Gastrocnemius medialis (tissue), 4 donors: ENCODE measurements at places on chromosomes 2 and 18. TPM values are rescaled to one million over a fixed set of nuclear protein-coding genes. Genes with fewer than 3 reads are reported as not detected.

The FARSB gene
- 33.5 TPM for total RNA-seq

DNA sequence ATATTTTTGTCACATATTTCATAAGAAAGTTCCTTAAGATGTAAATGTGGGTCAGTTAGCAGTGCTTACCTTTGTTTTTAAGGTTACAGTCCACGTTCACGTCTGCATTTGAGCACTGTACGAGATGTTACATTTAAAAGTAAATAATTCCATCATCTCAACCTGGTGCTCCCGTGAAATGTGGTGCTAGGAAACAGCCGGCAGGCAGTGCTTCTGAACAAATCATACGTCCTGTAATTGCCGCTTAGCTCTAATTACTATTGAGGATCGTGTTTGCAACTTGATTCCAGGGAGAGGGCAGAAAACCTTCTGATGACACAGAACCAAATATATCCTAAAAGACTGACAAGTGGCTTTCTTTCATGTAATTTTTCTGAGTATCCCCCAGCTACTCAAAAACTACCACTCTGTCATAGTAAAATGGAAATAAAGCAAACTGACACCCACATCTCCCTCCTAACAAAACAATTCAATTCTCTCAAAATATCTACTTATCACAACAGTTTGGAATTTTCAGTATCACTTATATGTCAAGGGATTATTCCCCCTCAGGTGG, 297.8 kb upstream of the SESTD1 start:
- peaks cover 13% of the 10 kb centered on the region for H3K4me1 ChIP-seq
- no peaks in the 10 kb centered on the region for H3K27me3 ChIP-seq
- no peaks in the 10 kb centered on the region for H3K36me3 ChIP-seq
- H3K4me3 ChIP-seq = peak overlapping the region; percentile 35
- DNase-seq = peak; percentile 38

DNA sequence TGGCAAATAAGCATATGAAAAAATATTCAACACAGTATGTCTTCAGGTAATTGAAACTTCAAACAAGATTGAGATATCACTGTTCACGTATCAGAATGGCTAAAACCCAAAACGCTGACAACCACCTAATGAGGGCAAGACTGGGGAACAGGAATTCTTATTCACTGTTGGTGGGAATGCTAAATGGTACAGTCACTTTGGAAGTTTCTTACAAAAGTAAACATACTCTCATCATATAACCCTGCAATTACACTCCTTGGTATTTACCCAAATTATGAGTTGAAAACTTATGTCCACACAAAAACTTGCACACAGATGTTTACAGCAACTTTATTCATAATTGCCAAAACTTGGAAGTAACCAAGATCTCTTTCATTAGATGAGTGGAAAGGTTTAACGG, 30.1 kb downstream of the BUB1 start:
- DNase-seq = no peak
- H3K27ac ChIP-seq = no peak overlapping the region
- H3K27me3 ChIP-seq = no peaks in the 10 kb centered on the region
- H3K36me3 ChIP-seq = no peaks in the 10 kb centered on the region
- H3K4me1 ChIP-seq = no peaks in the 10 kb centered on the region
- H3K4me3 ChIP-seq = no peak overlapping the region

GRCh38 chr2:231001921-231002320, 6.0 kb downstream of the SPATA3 start:
- H3K36me3 ChIP-seq = no peaks in the 10 kb centered on the region
- peaks cover 8% of the 10 kb centered on the region for H3K27me3 ChIP-seq
- DNase-seq = no peak
- H3K4me3 ChIP-seq = no peak overlapping the region
- H3K27ac ChIP-seq = no peak overlapping the region

DNA sequence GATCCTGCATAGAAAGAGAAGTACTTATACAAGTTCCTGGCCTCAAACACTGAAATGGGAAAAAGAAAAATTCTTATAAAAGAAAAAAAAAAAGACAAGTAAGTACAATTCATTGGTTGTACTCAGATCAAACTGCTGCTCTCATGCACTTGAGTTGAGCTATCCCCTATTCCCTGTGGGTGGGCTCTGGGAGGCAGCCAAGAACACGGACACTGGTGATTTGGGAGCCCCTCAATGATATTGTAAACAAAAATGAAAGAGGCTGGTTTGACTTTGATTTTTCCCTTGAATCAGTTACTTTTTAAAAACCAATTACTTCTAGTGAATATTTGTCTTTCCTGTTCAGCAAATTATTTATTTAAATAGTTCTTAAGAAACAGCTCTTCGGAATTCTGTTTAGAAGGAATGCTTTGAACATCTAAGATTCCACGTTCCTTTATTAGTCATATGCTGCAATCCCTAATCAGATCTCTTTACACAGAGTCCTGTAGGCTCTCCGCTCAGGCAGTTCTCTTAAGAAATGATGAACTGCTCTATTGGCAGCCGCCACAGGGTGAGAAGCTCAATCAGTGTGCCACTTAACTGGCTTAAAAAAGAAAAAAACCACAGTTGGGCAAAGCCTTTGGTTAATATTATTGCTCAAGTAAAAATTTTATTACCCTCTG, 225.1 kb downstream of the TMEM182 start:
- no peak for DNase-seq
- no peak overlapping the region for H3K27ac ChIP-seq
- no peak overlapping the region for H3K4me3 ChIP-seq
- H3K36me3 ChIP-seq = no peaks in the 10 kb centered on the region
- H3K27me3 ChIP-seq = no peaks in the 10 kb centered on the region

GRCh38 chr2:38905251-38905650, 15.6 kb downstream of the ARHGEF33 start:
- no peaks in the 10 kb centered on the region for H3K27me3 ChIP-seq
- no peaks in the 10 kb centered on the region for H3K4me1 ChIP-seq
- no peaks in the 10 kb centered on the region for H3K36me3 ChIP-seq
- H3K4me3 ChIP-seq = no peak overlapping the region
- DNase-seq = no peak

The OTOS gene
- not detected for total RNA-seq

The GAL3ST2 gene
- total RNA-seq = not detected

DNA sequence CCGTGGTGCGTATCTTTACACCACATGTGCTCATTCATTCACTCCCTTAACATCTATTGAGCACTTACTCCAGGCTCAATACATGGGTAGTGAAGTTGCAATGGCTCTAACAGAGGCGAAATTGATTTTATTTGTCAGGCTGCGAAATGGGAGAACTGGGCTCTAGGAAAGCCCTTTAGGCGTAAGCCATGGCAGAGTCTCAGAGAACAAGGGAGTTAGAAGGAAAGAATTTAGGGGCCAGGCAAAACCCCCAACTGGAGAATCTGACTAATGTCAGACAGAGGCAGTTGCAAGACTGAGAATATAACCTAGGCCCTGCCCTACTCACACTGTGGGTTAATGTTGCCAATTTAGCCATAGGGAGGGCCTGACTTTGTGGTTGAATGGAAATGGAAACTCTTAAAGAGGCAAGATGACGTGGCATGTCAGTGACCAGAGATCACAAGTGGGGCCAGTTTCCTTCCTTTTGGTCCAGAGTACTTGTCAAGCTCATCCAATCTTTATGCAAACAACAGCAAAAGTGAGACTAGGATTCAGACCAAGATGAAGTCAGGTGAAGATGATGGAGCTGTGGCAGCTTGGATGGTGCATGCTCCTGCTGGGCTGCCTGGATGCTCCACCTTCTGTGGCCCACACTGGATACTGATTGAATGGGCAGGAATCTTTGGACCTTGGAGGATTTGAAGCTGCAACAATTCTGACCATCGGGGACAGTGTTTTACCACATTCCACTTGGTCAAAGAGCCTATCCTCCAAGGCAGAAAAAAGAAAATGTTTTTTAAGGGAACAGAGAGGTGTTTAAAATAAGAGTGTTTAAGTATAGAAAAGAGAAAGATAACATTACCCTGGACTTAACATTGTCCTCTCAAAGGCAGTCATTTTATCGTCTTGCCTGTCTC, 92.2 kb downstream of the CAPN13 start:
- no peak overlapping the region for H3K4me3 ChIP-seq
- no peaks in the 10 kb centered on the region for H3K4me1 ChIP-seq
- H3K27me3 ChIP-seq = no peaks in the 10 kb centered on the region
- no peak overlapping the region for H3K27ac ChIP-seq

The TUBA4B gene
- total RNA-seq = not detected

GRCh38 chr2:190235101-190235500, 84.5 kb downstream of the HIBCH start:
- H3K27ac ChIP-seq = no peak overlapping the region
- H3K4me3 ChIP-seq = no peak overlapping the region
- H3K36me3 ChIP-seq = no peaks in the 10 kb centered on the region
- DNase-seq = no peak

DNA sequence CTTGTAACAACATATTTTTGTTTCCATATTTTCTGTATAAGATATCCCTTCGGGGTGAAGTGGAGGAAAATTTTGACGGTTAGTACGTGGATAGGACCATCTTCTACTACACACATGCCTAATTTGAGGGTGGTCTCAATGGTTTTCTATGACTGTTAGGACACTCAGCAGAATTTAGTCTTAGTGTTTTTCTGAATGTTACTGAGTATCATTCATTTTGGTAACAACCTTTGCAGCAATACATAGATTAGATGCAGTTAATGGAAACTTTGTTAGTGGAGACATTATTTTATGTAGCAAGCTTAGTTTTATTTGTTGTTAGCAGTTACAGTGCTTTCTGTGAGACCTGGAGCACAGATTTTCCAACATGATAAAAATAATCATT, 1.6 kb downstream of the ITGAV start:
- peak overlapping the region; percentile 88 for H3K27ac ChIP-seq
- H3K36me3 ChIP-seq = no peaks in the 10 kb centered on the region
- peaks cover 46% of the 10 kb centered on the region for H3K4me1 ChIP-seq
- peak overlapping the region; percentile 98 for H3K4me3 ChIP-seq

The CYRIA gene
- total RNA-seq = 8.0 TPM

DNA sequence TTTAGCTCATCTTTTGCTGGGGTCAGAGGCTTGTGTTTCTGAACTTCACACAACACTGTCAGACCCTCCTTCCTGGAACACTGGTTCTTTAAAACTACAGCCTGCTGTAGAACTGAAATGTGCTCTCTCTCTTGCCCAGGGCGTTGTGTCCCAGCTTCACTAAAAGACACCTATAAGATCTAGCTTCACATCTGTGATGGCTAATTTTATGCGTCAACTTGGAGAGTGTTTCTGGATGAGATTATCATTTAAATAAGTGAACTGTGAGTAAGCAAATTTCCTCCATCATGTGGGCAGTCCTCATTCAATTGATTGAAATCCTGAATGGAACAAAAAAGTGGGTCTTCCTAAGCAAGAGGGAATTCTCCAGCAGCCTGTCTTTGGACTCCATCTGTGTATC, 140.3 kb downstream of the OSR1 start:
- H3K4me3 ChIP-seq = no peak overlapping the region
- no peak overlapping the region for H3K27ac ChIP-seq
- H3K4me1 ChIP-seq = no peaks in the 10 kb centered on the region
- H3K36me3 ChIP-seq = no peaks in the 10 kb centered on the region
- no peak for DNase-seq

The TMEM237 gene
- total RNA-seq = 12.9 TPM

The SYT4 gene
- not detected for total RNA-seq

GRCh38 chr2:217905896-217906295, 96.9 kb downstream of the TNS1 start:
- peak overlapping the region; percentile 94 for H3K27ac ChIP-seq
- no peak overlapping the region for H3K4me3 ChIP-seq
- H3K4me1 ChIP-seq = peaks cover 86% of the 10 kb centered on the region

GRCh38 chr2:44944102-44944951, 2.8 kb downstream of the SIX3 start:
- no peaks in the 10 kb centered on the region for H3K36me3 ChIP-seq
- H3K27me3 ChIP-seq = peaks cover 64% of the 10 kb centered on the region
- H3K4me1 ChIP-seq = no peaks in the 10 kb centered on the region
- DNase-seq = no peak
- no peak overlapping the region for H3K27ac ChIP-seq
- H3K4me3 ChIP-seq = peak overlapping the region; percentile 28

- no peaks in the 10 kb centered on the region for H3K27me3 ChIP-seq
- H3K27ac ChIP-seq = no peak overlapping the region
- peaks cover 14% of the 10 kb centered on the region for H3K4me1 ChIP-seq
Measured at GRCh38 chr2:69159986-69160385, 147.0 kb downstream of the ANTXR1 start.

The MYO1B gene
- total RNA-seq = 10.0 TPM

The NT5DC4 gene
- total RNA-seq = not detected

DNA sequence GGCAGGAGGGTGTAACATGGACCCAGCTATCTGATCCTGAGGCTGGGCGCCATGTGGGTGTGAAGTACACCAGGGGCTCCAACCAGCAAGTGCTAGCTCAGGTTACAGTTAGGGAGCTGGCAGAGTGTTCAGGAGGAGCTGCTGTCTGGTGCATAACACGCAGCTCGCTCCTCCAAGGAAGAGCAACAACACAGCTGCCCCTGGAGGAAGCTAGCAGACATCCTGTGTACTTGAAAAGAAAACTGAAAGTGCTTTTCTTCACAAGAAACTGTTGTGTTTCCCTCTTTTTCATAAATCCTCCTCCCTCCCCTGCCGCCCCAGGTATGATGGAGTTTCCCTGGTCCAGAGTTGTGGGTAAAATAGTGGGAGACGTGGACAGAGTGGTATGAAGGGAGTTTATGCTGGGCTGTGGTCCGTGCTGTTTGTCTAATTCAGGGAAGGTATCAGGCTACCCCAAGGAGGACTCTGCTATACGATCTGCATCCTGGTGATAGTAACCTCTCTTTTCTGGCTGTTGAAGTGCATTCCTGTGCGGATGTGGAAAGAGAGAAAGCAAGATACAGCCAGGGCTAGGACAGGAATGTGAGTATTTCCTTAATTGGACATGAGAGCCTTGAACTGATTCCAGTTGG, 6.1 kb upstream of the LBH start:
- H3K36me3 ChIP-seq = no peaks in the 10 kb centered on the region
- peak overlapping the region; percentile 70 for H3K27ac ChIP-seq
- peak overlapping the region; percentile 40 for H3K4me3 ChIP-seq
- peak; percentile 72 for DNase-seq
- H3K27me3 ChIP-seq = no peaks in the 10 kb centered on the region

The NR4A2 gene
- total RNA-seq = 4.4 TPM

DNA sequence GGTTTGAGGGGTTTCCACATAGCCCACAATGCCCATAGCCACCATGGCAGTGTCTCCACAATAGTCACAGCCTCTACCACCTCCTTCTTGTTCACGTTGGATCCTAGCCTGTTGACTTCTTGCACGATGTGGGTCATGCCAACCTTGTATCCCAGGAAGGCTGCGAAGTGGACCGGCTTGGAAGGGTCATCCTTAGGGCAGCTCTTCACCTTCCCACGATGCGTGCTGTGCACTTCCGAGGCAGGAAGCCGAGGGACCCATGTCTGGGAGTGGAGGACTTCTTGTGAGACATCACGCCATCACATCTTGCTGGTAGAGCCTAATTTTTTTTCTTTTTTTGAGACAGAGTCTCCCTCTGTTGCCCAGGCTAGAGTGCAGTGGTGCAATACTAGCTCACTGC, 144.6 kb upstream of the ASB18 start:
- no peaks in the 10 kb centered on the region for H3K36me3 ChIP-seq
- DNase-seq = no peak
- no peaks in the 10 kb centered on the region for H3K4me1 ChIP-seq
- H3K4me3 ChIP-seq = no peak overlapping the region

DNA sequence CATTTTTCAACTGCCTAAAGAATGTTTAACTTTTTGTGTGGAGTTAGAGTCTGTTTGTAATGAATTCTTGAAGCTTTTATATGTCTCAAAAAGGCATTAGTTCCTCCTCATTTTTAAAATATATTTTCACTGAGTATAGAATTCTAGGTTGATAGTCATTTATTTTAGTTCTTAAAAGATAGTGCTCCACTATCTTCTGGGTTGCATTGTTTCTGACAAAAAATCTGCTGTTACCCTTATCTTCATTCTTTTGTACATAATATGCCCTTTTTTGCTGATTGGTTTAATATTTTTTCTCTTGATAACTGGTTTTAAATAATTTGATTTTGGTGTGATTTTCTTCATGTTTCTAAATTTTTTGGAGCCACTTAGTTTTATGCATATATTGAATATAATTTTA, 754.7 kb upstream of the GYPC start:
- no peaks in the 10 kb centered on the region for H3K36me3 ChIP-seq
- no peaks in the 10 kb centered on the region for H3K27me3 ChIP-seq
- no peak overlapping the region for H3K27ac ChIP-seq
- no peaks in the 10 kb centered on the region for H3K4me1 ChIP-seq
